ENCODE measurements at places on chromosomes 11 and 22.

DNA sequence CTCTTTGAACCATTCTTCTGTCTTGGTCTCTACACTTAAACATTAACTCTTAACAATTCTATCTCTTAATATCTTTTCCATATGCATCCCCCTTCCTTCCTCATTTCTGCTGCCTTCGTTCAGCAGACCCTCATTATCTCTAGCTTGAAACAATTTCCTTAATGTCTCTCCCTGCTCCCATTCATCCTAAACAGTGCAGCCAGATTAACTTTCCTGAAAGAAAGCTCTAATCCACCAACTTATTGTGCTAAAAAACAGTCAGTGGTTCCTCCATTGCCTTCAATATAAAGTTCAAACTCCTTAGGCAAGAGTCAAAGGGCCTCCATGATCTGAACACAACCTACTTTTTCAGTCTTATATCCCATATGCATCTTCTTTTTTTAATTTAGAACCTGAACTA lies 42.5 kb downstream of the SOX6 start:
- DNase-seq, result no peak

DNA sequence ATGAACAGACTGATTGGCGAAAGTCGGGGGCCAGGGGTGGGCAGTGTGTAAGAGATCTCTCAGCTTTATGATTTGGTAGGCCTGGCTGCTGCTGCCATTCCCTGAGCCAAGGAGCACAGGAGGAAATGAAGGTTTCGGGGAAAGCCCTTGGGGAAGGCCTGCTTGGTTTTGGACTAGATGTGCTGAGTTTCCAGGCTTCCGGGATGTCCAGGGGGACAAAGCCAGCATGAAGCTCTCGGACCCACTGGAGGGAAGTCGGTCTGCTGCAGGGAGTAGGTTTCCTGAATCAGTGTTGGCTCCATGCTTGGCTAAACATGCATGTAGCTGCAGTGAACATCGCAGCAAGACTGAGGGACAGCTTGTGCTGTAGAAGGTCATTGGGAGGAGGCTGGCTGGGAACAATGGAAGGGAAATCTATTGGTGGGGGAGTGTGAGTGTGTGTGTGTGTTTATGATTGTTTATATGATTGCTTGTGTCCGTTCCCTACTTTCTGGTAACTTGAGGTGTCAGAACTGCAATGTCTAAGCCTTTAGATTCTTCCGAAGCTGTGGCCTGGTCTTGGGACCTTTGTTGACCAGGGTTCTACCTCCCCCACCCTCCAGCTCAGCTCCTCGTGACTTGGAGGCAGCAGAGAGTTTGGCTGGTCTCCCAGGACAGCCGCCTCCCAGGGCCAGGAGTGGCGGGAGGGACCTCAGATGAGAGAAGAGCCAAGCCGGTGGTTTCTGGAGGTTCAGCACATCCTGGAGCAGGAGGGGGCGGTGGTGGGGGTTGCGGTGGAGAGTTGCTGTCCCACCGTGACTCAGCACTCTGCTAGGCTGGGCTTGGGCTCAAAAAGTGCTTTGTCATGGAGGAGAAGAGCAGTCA lies 4.0 kb upstream of the FTH1 start:
- peak; percentile 98 for DNase-seq

DNA sequence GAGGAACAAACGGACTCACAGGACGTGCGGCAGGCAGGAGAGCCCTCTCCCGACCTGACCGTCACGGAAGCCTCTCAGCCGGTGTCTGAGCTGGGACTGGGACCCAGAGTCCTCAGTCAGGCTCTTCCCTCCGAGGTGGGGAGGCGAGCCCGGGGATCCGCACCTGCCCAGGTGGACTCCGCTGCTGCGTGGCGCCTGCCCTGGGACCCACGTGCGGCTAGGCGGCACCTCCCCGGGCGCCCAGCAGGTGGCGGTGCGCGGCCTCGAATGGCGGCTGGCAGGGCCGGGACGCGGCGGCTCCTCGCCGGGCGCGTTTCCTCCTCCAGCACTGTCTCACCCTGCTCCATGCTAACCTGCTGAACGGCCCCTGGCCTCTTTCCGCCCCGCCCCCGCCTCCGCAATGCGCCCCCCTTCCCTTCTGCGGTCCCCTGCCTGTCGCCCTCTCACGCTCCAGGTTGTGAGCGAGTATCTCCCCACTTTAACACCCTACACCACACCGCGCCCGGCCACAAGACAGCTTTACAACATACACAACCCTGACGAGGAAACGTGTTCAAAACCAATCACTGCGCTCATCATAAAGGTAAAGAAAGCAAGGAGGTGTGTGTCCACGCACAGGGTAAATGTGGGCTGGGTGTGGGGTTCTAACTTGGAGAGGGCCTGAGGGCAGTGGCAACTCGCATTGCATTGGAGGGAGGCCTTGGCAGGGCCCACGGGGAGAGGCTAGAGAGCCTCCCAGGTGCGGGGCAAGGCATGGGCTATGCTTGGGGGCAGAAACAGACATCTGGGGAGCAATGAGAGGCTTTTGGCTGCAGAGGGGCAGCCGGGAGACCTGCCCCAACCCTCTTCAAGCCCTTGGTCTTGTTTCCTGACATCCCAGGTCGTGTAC lies 25.9 kb upstream of the ATXN10 start:
- no peak for DNase-seq

GRCh38 chr11:68827733-68828132 lies 14.0 kb downstream of the CPT1A start:
- DNase-seq, result no peak

GRCh38 chr11:63681321-63682065 lies at the start of gene RTN3:
Gene RTN3 (plus strand): TSS chr11:63681500. CDS start chr11:63681637, 137 bp downstream.
- peak; percentile 91 for DNase-seq

GRCh38 chr22:35488513-35488912 lies 52.1 kb upstream of the RASD2 start:
- no peak for DNase-seq

DNA sequence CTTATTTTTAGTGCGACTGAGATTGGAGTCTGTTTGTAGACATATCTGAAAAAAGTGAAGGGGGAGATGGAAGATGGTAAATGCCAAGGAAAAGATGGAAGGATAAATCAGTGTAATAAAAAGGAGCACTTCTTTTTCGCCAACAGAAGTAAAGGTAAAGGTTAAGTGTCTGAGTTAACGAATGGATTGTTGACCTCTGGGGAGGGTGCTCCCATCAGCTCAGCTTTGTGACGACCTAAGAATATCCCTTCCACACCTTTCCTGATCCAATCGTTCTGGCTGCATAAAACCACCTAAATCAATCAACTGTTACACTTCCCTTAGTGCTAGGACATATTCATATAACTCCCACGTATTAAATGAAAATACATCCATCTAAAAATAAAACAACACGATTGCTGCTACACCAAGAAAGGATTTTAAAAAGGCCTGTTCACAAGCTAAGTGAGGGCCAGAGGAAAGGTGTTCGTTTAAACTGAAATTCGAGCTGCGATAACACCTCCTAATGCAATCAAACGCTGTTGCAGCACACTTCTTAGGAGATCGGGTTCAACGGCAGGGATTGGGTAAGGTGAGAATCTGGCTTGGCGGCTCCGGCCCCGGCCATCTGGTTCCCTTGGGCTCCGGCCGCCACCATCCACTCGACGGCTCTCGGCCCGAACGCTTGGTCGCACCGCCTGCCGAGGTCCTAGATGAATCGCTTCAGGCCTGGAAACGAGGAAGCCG lies 658 bp downstream of the C11orf71 start:
- peak; percentile 21 for DNase-seq

DNA sequence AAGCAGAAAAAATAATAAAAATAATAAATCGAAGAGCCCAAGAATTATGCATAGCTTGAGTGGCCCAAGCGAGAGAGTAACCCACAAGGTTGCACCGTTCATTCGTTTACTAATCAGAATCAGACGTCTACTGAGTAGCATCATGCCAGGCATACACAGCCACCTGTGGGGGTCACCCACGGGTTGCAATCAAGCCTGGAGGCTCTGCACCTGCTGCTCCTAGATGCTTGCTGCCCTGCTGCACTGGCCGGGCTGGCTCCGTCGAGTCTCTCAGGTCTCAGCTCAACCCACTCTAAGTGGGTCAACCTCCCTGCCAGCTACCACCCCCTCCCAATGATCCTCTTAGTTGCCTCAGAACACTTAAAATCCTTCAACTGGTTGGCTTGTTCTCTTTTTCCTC lies 2.0 kb upstream of the TESMIN start:
- DNase-seq, result no peak

GRCh38 chr11:110295086-110295485 lies 1.3 kb downstream of the RDX start:
- no peak for DNase-seq

DNA sequence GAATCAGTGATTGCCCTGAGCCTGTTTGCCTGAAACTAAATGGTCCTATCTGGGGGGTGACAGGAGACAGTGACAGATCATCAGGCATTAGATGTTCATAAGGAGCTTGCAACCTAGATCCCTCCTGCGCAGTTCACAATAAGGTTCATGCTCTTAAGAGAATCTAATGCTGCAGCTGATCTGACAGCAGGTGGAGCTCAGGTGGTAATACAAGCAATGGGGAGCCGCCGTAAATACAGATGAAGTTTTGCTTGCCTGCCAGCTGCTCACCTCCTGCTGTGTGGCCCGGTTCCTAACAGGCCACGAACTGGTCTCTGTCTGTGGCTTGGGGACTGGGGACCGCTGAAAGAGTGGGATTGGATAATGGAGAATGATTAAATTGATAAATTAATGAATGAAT lies 14.0 kb downstream of the NOX4 start:
- DNase-seq, result no peak

DNA sequence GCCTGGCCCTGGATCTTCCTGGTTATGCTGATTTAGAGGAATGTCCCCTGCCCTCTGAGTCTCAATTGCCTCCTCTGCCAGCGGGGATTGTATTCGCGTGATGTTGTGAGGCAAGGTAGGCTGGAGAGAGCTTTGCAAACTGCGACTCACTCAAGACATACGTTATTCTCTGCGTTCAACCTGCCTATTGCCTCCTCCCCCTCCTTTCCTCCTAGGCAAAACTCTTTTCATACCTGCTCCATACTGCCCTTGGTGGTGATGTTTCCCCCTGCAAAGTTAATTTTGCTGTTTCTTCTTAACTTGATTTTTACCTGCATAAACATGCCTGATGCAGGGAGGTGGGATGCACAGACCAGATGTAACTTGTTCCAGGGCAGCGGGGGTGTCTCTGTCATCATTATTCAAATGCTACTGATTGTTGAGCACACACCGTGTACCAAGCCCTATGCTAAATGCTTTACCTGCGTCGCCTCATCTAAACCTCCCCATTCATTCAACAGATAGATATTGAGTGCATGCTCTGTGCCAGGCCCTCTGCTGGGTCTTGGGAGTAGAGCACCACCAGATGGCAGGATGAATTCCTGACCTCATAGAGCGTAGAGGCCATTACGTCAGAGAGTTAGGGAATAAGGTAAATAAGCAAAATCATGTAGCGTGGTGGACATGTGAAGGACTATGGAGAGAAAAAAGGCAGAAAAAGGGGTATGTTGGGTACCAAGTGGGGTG lies 29.0 kb downstream of the SGSM1 start:
- no peak for DNase-seq

DNA sequence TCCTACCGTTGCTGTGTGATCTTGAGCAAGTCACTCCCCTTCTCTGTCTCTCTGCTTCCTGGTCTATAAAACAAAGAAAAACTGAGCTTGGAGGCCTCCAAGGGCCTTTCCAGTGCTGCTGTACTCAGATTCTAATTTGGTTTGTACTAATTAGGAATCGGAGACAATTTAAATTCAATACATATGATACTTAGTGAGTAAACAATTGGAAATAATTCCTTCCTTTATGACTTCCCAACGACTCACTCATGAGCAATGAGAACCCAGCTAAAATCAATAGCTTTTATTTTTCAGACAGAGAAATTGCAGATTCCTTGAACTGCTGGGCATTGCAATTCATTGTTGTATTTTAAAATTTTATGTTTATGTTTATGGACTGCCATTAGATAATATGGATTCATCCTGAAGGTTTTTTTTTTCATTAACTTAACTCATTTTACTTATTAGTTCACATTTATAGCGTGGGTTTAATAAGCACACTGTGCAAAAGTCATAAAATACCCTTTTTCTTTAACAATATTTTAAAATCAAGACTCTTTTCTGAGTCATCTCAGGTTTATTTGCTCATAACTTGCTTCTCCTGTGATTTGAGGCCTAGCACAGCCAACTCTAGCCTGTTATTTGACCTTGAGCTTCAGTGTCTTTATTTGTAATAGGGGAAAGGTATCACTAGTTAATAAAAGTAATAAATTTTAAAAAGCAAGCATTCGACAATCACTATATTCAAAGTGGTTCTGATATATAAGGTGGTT lies 95.8 kb downstream of the TP53I11 start:
- DNase-seq, result no peak

DNA sequence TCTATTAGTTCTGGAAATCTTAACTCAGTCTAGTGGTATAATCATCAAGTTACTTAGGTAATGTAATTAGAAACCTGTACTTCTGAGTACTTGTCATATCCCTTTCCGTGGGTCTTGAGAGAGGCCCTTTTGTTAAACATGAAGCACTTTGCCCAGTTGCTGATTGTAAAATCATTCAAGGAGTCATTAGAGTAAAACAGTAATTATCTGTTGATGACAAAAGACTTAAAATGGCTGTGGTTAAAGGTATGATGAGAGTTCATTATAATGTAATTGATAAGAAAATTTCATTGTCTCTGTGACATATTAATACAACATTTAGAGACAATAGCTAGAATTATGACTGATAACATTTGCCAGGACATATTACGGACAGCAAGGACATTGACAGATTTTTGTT lies 34.3 kb downstream of the PRR5L start:
- DNase-seq, result no peak

GRCh38 chr22:30000566-30000965 lies 79.7 kb upstream of the HORMAD2 start:
- no peak for DNase-seq

DNA sequence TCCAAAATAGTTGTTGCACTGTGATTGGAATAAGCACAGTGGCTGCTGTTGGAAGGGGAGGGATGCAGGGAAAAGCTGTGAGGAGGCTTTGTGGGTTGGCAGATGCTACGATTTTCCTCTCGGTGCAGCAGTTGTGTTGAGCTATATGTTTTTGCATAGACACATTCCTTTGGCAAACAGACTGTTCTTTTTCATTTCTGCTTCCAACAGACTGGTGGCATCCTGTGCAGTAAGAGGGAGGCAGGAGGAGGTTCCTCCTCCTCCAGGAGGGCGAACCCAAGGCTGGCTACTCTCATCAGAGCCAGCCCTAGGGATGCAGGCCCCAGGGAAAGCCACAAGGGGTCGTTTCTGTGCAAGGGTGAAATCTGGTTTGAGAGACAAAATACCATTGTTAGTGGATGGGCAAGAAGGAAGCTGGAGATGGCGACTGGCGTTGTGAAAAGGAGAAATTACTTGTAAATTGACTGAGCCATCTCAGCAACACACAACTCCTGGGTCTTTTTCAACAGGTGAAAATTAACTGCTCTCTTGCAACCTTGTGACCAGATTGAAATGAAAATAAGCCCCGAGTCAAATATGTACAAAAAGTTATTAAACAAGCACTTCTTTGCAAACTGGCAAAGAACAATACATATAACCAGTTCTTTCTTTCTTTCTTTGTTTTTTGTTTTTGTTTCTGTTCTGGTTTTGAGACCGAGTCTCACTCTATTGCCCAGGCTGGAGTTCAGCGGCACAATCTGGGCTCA lies 26.5 kb upstream of the UBASH3B start:
- DNase-seq, result peak; percentile 56

DNA sequence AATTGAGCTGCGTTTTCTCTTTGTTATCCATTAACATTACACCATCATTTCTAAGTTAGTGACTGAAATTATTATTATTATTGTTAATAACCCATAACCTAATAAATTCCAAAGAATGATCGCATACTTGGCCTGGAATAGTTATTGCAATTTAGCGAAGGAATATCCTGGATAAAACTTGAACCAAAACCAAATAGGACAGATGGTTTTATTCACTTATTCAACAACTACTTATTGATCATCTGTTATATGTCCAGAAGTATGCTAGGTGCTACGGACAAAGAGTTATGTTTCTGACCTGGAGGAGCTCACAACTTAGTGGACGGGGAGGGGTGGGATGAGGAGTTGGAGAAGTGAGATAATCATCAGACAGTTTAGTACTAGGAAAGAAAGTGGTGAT lies 44.8 kb upstream of the ARHGAP20 start:
- no peak for DNase-seq
